Fibroblast of mammary gland (primary cell): ENCODE measurements at places on chromosomes 2 and 18.

DNA sequence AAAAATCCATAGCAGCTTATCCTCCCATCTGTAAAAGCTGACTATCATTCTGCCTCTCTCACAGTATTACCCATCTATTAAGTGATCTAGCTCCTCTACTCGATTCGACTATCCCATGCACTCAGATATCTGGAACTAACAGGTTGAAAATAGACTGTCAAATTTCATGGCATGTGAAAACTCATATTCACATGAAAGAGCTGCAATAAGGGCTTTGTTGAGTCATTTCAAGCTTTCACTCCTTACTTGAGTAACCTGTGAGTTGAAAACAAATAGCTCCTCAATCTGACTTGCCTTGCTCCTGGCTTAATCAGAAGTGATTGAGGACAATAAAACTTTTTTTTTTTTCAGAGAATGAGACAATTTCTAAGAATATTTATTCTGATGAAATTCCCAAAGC is 192.4 kb upstream of the ERBB4 start:
- DNase-seq, result no peak

GRCh38 chr2:204010628-204011560 is 74.3 kb downstream of the ICOS start:
- peak; percentile 3 for DNase-seq

- no peak for DNase-seq
Observed at GRCh38 chr2:2012505-2012904, 268.2 kb upstream of the PXDN start.

- peak; percentile 40 for DNase-seq
Observed at GRCh38 chr2:162091325-162092007, 17.5 kb upstream of the DPP4 start.

GRCh38 chr2:893311-893710 is 57.3 kb upstream of the SNTG2 start:
- DNase-seq, result peak; percentile 0

- DNase-seq, result no peak
Observed at GRCh38 chr2:120342446-120342845, 3.5 kb upstream of the INHBB start.

GRCh38 chr18:43719267-43719795 is 442.0 kb upstream of the SYT4 start:
- no peak for DNase-seq

- no peak for DNase-seq
Observed at GRCh38 chr18:22398464-22398863, 19.3 kb downstream of the CTAGE1 start.

GRCh38 chr18:79774111-79774510 is 23.6 kb upstream of the KCNG2 start:
- no peak for DNase-seq

- no peak for DNase-seq
Observed at GRCh38 chr2:239288951-239289511, 111.8 kb downstream of the HDAC4 start.

DNA sequence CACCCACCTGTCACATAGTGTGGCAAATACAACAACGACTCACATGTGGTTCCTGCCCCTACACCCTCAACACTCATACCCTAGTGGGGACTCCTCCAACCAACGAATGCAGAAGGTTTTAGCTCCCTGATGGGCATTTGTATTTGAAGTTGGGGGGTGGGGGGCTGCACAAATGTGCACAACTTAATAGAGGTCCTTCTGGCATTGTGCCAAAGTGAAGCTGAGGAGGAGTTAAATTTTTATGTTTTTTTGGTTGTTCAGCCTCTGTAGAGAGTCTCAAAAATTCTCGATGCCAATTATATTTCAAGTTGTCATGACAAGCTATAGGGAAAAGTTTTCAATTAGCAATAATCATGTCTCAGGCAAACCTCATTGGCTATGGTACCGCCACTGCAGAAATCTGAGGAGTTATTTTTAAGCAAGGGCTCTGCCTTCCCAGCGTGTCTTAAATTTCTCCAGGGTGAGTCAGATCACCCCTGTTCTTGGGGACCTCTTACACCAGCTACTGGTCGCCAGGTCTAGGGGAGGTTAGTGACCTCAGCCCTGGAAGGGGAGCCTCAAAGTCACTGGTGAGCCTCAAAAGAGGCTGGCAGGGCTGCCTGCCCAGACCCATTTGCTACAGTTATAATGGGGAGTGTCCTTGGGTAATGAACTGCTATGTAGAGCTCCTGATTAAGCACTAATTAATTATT is 102.7 kb upstream of the TAF1B start:
- no peak for DNase-seq

DNA sequence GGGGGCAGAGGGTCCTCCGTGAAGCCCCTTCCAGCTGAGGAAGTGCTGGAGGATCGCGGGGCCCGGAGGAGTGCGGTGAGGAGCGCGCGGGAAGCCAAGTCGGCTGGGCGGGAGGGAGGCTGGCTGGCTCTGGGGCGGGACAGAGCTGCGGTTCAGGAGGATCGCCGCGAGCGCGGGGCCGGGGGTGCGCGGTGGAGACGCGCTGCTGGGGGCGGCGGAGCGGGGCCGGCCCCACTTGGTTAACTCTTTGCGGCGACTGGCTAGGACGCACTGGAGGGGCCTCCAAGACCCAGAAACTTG is 464 bp downstream of the CYBRD1 start:
- no peak for DNase-seq

- DNase-seq, result no peak
Observed at GRCh38 chr2:11398750-11399437, 54.5 kb upstream of the ROCK2 start.

- DNase-seq, result no peak
Observed at GRCh38 chr2:24906466-24906865, 13.6 kb downstream of the ADCY3 start.

GRCh38 chr2:200274116-200275075 is 32.1 kb upstream of the SPATS2L start:
- DNase-seq, result no peak

GRCh38 chr2:170313992-170314348 is 136.0 kb downstream of the MYO3B start:
- DNase-seq, result no peak

DNA sequence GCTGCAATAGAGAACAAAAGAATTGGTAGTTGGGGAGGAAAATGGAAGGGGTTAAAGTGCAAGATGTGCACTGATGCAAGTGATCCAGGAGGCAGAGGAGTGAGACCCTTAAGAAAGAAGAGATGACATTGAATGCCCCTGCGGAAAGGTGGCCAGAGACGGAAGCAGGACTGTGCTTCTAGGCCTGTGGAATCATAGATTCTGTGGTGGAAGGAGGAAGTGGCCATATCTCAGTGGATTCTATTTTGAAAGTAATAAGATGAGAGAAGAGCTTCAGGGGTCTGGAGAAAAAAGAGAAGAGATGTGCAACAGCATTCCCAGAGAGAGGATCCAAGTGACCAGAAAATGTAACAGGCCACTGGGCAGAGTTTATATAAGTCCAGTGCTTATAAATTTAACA is 18.6 kb upstream of the GYPC start:
- DNase-seq, result no peak

DNA sequence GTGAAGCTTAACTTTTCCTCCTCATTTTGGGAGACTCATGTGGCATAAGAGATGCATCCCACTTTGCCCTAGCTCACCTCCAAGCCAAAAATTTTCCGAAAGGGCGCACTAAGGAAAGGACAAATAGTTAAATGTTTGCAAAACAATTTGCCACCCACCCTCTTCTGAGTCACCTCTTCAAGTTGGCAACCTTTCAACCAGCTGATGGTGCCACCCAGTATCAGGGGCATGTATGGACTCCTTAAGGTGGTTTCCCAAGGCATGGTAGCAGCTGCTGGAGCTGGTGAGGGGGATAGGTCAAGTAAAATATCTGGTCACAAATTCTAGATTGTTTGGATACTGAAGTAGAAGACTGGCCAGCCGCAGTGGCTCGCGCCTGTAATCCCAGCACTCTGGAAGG is 17.2 kb upstream of the ITGAV start:
- DNase-seq, result no peak

- no peak for DNase-seq
Observed at GRCh38 chr18:34562252-34562870, 147.7 kb upstream of the DTNA start.

DNA sequence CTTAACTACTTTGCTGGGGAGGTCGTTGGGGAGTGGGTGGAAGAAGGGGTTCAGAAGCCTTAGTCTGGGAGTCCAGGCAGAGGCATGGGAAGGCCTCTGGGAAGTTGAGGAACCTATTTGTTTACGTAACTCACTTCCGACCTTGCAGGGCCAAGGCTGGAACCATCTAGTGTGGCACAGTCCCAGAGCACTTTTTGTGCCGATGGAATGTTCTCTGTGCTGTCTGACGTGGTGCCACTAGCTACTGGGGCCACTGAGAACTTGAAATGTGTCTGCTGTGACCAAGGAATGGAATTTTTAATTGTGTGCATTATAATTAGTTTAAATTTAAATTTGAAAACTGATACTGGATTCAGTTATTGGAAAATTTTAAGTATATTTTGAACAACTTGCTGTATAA is 139.7 kb downstream of the FAM161A start:
- no peak for DNase-seq

DNA sequence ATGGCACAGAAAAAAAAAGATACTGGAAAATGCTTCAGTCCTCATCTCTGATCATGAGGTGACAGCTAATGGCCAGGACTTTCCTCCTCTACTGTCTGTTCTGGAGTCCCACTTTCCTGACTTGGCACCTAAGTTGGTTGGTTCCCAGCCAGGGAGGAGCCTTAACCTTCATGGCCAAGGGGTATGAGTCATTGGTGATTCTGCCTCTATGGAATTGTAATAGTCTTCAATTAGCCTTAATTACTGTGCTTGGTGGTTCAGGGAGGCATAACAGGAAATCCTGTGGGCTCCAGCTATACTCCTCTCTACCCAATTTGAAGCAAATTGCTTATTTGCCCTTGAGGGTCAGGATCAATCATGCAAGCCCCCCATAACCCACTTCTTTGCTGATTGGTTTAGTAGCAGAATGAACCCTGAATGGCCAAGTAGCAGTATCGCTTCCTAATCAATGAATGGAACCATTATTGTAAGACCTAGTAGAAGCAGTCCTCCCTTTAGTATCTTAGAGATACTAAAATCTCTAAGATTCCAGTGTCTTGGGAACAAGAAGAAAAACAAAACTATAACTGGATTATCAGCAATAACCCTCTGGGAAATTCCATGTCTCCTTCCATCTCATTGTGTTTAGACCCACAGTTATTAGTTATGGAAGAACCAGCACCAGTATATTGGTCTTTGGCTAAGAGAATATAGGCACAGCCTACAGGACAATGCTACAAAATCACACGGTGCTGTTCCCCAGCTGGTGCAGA is 109.0 kb downstream of the COL6A3 start:
- peak; percentile 97 for DNase-seq

- peak; percentile 36 for DNase-seq
Observed at GRCh38 chr2:1742301-1742680, 2.0 kb downstream of the PXDN start.

DNA sequence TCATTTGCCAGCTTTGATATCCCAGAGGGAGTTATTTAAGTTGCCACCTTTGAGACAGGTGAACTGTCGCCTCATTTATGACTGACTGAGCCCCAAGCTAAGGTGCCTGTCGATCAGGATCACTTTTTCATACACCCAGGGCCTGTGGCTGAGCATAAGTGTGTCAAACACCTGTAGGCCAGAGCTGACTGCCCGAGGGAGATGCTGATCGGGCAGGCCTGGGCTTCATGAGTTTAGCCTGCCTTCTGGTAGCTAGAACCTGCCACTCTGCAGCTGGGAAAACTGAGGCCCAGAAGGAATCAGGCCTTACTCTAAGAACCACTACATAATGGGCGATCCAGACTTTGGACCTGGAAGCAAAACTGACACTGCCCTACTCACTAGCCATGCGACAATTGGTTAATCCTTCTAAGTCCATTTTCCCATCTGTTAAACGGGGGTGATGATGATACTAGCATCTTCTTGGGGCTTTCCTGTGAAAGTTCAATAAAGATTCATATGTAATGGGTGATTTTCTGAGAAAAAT is 188.7 kb upstream of the GLI2 start:
- no peak for DNase-seq

- no peak for DNase-seq
Observed at GRCh38 chr2:226799976-226800940, 638 bp upstream of the IRS1 start.

DNA sequence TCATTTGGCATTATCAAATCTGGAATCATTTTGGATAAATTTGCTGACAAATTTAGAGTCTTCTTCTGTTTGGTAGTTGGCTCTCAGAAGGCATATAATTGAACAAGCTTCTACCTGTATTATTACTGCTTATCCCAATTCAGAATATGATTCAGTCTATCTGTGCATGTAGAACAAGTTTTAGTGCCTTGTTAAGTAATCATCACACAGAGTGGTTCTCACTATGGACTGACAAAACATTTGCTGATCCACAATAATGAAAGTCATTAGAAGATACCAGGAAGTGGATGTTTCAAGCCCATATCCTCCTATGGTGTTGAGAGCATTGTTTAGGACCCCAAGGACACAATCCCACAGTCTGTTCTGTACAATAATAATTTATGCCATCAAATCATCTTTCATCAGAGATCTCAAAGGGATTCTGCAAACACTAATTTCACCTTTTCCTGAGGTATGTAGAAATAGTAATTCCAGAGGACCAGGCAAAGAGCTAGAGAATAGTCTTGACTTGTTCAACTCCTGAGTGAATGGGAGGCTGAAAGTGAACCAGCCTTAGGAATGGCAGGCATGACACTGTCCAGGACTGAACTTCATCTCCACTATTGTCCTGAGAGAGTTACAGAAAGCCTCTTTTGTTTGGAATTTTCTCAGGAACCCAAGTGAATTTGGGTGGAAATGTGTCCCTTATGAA is 29.6 kb upstream of the DSC1 start:
- DNase-seq, result no peak

- peak; percentile 2 for DNase-seq
Observed at GRCh38 chr18:77749089-77749488, 499.4 kb downstream of the GALR1 start.

- DNase-seq, result peak; percentile 48
Observed at GRCh38 chr2:88187038-88187676, 17.0 kb downstream of the THNSL2 start.

- DNase-seq, result no peak
Observed at GRCh38 chr2:43718530-43719124, 42.4 kb upstream of the C1GALT1C1L start.

- no peak for DNase-seq
Observed at GRCh38 chr2:6301426-6301825, 564.3 kb downstream of the CMPK2 start.

- DNase-seq, result no peak
Observed at GRCh38 chr2:39407516-39408296, 29.4 kb downstream of the MAP4K3 start.

DNA sequence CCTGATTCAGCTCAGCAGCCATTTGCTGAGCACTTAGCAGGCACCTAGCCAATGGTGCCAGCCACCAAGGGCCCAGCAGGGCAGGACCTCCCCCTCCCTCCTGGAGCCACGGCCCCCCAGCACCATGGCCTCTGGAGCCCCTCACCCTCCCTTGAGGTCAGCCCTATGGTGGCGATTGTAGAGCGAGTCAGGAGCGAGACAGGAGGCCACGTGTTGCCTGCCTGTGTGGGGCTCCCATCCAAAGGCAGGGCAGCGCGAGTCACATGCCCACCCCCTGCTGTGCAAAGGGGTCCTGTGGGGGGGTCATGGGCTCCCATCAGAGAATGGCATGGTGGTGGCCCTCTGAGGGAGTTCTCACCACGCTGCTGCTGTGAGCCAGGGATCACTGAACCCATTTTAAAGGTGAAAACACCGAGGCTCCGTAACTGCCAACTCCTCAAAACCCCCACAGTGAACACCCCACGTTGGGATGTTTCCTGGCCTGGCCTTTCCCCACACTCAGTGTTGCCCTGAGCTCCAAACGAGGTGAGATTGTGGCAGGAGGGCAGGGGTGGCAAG is 35.6 kb downstream of the RAMP1 start:
- DNase-seq, result no peak

- DNase-seq, result peak; percentile 2
Observed at GRCh38 chr18:26813043-26813442, 52.5 kb downstream of the AQP4 start.

GRCh38 chr18:63487676-63488075 is 10.9 kb downstream of the SERPINB5 start:
- DNase-seq, result no peak
